ENCODE measurements at places on chromosomes 4 and X. TPM values are rescaled to one million over a fixed set of nuclear protein-coding genes. Genes with fewer than 3 reads are reported as not detected.

Gene DRP2
- not detected for total RNA-seq

Gene PPP4R3C
- not detected for total RNA-seq

Gene CT45A2
- total RNA-seq, result not detected

Gene MAGED1
- 277 TPM for total RNA-seq

Gene NPY1R
- 6.4 TPM for total RNA-seq

Gene NIPAL1
- 3.5 TPM for total RNA-seq

Gene TMEM271
- total RNA-seq, result not detected

GRCh38 chr4:138555108-138555507, 313.0 kb upstream of the SLC7A11 start:
- DNase-seq, result no peak
- H3K4me1 ChIP-seq, result no peaks in the 10 kb centered on the region
- no peak overlapping the region for H3K27ac ChIP-seq
- H3K4me3 ChIP-seq, result no peak overlapping the region
- no peaks in the 10 kb centered on the region for H3K36me3 ChIP-seq

DNA sequence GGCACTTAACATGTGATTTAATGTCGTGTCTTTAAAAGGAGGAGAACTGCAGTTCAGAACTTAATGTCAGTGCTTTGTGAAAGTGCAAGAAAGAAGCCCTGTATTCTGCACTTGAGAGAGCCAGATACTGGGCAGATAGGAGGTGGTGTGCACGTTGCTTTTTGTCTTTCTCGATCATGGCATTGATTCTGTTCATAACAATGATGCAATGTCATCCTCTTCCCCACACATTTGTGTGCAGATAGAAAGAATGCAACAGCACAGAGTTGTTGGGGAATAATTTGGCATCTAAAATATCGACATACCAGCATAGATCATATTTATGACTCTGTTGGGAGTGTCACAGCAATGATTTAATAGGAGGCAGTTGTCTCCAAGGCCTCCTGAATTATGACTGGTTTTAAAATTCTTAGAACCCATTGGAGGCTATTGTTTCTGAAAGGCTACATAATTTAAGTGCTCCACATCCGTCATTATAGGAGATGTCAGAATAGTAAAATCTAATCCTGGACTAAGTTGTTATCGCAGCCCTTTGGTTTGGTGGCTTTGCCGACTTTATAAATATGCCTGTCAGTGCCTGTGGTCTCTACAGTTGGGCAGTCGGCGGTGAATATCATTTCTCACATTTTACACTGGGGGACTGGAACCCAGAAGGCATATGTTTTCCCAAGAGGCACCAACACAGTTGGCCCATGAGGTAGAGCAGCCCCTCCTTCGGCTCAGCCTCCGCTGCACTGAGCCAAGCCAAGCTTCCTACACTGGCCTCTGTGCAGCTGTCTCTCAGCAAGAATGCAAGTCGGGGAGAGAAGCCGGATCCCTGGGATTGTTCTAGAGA, 124.9 kb downstream of the PTTG2 start:
- no peak for DNase-seq
- H3K4me1 ChIP-seq, result peaks cover 16% of the 10 kb centered on the region
- no peak overlapping the region for H3K27ac ChIP-seq
- H3K36me3 ChIP-seq, result no peaks in the 10 kb centered on the region
- no peak overlapping the region for H3K4me3 ChIP-seq
- no peaks in the 10 kb centered on the region for H3K27me3 ChIP-seq

- H3K4me1 ChIP-seq, result no peaks in the 10 kb centered on the region
- H3K27ac ChIP-seq, result no peak overlapping the region
- no peak overlapping the region for H3K4me3 ChIP-seq
- no peaks in the 10 kb centered on the region for H3K27me3 ChIP-seq
- H3K36me3 ChIP-seq, result no peaks in the 10 kb centered on the region
- DNase-seq, result no peak
Measured at GRCh38 chr4:63155561-63155960, 1253.7 kb downstream of the TECRL start.

DNA sequence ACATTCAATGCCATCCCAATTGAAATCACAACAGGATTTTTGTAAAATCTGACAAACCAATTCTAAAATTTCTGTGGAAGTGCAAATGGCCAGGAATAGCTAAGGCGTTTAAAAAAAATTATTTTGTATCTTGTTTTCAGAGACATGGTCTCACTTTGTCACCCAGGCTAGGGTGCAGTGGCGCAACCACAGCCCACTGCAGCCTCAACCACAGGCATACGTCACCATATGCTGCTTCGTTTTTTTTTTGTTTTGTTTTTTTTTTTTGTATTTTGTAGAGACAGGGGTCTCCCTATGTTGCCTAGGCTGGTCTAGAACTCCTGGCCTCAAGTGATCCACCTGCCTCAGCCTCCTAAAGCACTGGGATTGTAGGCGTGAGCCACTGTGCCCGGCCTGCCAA, 24.5 kb downstream of the ZNF41 start:
- H3K4me1 ChIP-seq, result no peaks in the 10 kb centered on the region
- no peaks in the 10 kb centered on the region for H3K27me3 ChIP-seq
- DNase-seq, result no peak
- H3K27ac ChIP-seq, result no peak overlapping the region

DNA sequence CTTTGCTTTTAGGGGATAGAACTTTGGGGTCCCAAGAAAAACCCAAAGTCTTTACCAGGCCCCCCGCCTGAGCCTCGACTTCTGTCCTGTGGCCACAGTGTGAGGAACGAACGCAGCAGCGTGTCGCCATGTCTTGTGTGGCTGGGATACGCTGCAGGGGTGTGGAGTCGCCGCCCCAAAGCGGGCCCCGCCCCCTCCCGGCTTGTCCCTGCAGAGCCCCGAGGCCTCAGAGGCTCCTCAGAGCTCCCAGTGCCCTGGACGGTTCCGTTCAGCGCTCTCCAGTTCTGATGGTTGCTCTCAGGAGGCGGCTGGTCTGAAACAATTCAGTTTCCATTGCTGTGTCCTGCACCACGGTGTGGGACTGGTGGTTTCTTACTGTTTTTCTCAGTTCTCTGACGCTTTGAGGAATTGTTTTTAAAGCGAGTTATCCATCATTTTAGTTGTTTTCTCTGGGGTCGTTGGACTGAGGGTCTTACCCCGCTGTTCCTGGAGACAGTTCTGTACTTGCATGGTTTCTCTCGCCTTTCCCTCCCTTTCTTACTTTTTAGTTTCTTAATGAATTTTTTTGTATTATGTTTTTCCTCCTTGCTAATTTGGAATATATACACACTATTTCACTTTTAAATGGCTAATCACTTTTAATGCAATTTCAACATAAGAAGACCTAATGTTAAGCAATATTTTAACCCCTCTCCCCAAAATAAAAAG, 1.6 kb upstream of the IDUA start:
- peaks cover 23% of the 10 kb centered on the region for H3K4me1 ChIP-seq
- DNase-seq, result peak; percentile 83
- no peaks in the 10 kb centered on the region for H3K27me3 ChIP-seq
- H3K27ac ChIP-seq, result no peak overlapping the region

DNA sequence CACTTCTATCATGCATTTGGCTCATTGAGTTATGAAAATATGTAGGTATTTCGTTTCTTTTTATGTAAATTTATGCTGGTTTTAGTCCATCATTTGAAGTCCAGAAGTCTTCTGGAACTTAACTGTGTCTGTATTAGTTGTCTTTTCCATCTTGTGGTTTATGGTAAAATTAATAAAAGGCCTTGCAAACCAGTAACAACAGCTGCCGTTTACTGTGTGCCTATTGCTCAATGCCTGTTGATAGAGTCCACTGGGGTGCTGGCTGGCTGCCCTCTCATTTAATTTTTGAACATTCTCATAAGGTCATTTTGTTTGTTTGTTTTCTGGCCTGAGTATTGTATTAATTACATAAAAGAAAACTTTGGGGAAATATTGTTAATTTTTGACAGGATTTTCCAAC, 98.0 kb downstream of the NAA11 start:
- no peak overlapping the region for H3K4me3 ChIP-seq

DNA sequence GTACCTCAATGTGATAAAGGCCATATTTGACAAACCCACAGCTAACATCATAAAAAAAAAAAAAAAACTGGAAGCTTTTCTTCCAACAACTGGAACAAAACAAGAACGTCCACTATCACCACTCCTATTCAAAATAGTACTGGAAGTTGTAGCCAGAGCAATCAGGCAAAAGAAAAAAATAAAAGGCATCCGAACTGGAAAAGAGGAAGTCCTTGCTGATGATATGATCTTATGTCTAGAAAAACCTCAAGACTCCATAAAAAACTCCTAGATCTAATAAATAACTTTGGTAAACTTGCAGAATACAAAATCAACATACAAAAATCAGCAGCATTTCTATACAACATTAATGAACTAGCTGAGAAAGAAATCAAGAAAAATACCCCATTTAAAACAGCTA, 134.3 kb downstream of the TEX11 start:
- H3K36me3 ChIP-seq, result no peaks in the 10 kb centered on the region
- H3K27me3 ChIP-seq, result no peaks in the 10 kb centered on the region
- no peaks in the 10 kb centered on the region for H3K4me1 ChIP-seq
- no peak for DNase-seq
- no peak overlapping the region for H3K4me3 ChIP-seq

DNA sequence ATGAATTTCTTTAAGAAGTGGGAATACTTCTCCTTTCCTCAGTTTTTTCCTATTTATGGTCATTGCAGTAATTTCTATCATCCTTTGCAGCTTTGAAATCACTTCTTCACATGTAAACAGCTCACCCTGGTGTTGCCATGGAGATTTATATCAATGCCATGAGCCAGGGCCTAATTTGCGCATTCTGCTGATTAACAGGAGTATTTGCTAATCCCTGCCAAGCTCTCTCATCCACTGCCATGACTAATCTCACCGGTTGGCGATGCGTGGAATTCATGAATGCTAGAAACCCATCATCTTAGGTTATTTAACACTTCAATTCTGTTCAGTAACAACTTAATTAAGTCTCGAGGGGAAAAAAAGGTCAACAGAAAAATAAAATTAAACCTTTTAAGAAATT, 11.8 kb upstream of the FGF13 start:
- no peaks in the 10 kb centered on the region for H3K36me3 ChIP-seq
- no peaks in the 10 kb centered on the region for H3K27me3 ChIP-seq
- DNase-seq, result no peak
- no peaks in the 10 kb centered on the region for H3K4me1 ChIP-seq

GRCh38 chrX:8010105-8010504, 82.9 kb upstream of the PNPLA4 start:
- no peak for DNase-seq
- no peak overlapping the region for H3K27ac ChIP-seq
- H3K4me1 ChIP-seq, result no peaks in the 10 kb centered on the region
- H3K4me3 ChIP-seq, result no peak overlapping the region
- H3K36me3 ChIP-seq, result no peaks in the 10 kb centered on the region

DNA sequence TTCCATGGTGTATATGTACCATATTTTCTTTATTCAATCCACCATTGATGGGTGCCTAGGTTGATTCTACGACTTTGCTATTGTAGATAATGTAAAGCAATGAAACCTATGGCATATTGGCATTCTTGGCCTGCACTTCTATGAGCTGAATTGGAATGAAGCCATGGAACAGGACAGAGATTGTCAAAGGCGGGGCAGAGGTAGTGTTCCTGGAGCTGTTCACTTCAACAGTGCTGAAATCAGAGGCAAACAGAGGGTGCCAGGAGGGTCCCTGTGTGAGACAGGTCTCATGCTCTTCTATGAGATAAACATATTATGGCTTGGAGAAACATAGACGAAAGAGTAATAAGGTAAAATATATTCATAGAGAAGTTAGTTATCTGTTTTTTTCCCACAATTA, 342.6 kb upstream of the VCX start:
- no peak overlapping the region for H3K4me3 ChIP-seq
- DNase-seq, result no peak
- no peaks in the 10 kb centered on the region for H3K27me3 ChIP-seq
- H3K4me1 ChIP-seq, result no peaks in the 10 kb centered on the region
- H3K27ac ChIP-seq, result no peak overlapping the region
- H3K36me3 ChIP-seq, result no peaks in the 10 kb centered on the region

- H3K27ac ChIP-seq, result peak overlapping the region; percentile 75
- DNase-seq, result peak; percentile 26
- no peak overlapping the region for H3K4me3 ChIP-seq
- no peaks in the 10 kb centered on the region for H3K36me3 ChIP-seq
- H3K4me1 ChIP-seq, result peaks cover 17% of the 10 kb centered on the region
Measured at GRCh38 chr4:40719008-40719623, 30.6 kb upstream of the NSUN7 start.

- no peaks in the 10 kb centered on the region for H3K36me3 ChIP-seq
- no peak overlapping the region for H3K27ac ChIP-seq
- H3K27me3 ChIP-seq, result no peaks in the 10 kb centered on the region
Measured at GRCh38 chr4:185480016-185480732, 8.6 kb upstream of the CCDC110 start.

- no peaks in the 10 kb centered on the region for H3K4me1 ChIP-seq
- no peak overlapping the region for H3K4me3 ChIP-seq
- H3K27me3 ChIP-seq, result no peaks in the 10 kb centered on the region
- H3K27ac ChIP-seq, result no peak overlapping the region
- no peak for DNase-seq
- H3K36me3 ChIP-seq, result no peaks in the 10 kb centered on the region
Measured at GRCh38 chr4:60682901-60683300, 517.2 kb upstream of the ADGRL3 start.

- H3K27ac ChIP-seq, result peak overlapping the region; percentile 89
- no peaks in the 10 kb centered on the region for H3K27me3 ChIP-seq
- H3K36me3 ChIP-seq, result no peaks in the 10 kb centered on the region
- peak; percentile 90 for DNase-seq
- H3K4me1 ChIP-seq, result peaks cover 24% of the 10 kb centered on the region
Measured at GRCh38 chr4:6032249-6033244, 14.3 kb upstream of the C4orf50 start.

GRCh38 chrX:21153503-21153902, 220.7 kb upstream of the CNKSR2 start:
- H3K27me3 ChIP-seq, result no peaks in the 10 kb centered on the region
- no peaks in the 10 kb centered on the region for H3K4me1 ChIP-seq
- no peak overlapping the region for H3K4me3 ChIP-seq
- peak; percentile 2 for DNase-seq

DNA sequence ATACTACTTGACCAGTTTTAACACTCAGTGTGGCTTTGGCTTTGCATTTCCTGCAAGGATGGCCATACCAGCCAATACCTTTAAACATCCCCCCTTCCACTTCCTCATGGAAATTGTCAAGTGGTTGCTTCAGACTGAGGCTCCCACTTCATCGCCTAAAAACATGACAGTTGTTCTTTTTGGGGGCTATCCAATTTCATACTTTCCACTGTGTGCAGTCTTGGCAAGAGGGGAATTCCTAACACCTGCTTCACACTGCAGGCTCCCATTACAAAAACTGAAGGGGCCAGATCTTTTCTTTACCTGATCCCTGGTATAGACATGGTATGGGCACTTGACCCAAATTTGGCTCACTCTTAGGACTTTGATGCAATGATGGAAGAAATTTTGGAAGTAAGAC, 28.5 kb upstream of the TSR2 start:
- no peak overlapping the region for H3K4me3 ChIP-seq
- H3K4me1 ChIP-seq, result no peaks in the 10 kb centered on the region
- H3K36me3 ChIP-seq, result no peaks in the 10 kb centered on the region
- no peak overlapping the region for H3K27ac ChIP-seq

- DNase-seq, result no peak
- no peak overlapping the region for H3K4me3 ChIP-seq
- no peaks in the 10 kb centered on the region for H3K27me3 ChIP-seq
- H3K27ac ChIP-seq, result no peak overlapping the region
Measured at GRCh38 chr4:189809839-189810238, 130.8 kb upstream of the FRG1 start.

Measured in thyroid gland (tissue), 4 donors.